Skin of body (tissue), 3 donors: ENCODE measurements at places on chromosomes 13 and 19. TPM values are rescaled to one million over a fixed set of nuclear protein-coding genes. Genes with fewer than 3 reads are reported as not detected.

Gene PRX
- 5.2 TPM for total RNA-seq

Gene MBD3L3
- total RNA-seq = not detected

- DNase-seq = no peak
Measured at GRCh38 chr13:82747958-82748357, 1134.3 kb downstream of the SLITRK1 start.

- no peak for DNase-seq
Measured at GRCh38 chr13:113989585-113990300, 15.9 kb upstream of the C13orf46 start.

GRCh38 chr13:27186295-27186694 is 14.7 kb upstream of the USP12 start:
- no peak for DNase-seq

Gene SULT2A1
- total RNA-seq = not detected
